ENCODE measurements at places on chromosomes 5 and 9.

- DNase-seq = no peak
Measured at GRCh38 chr9:114779352-114779845, 26.4 kb downstream of the TNFSF15 start.

DNA sequence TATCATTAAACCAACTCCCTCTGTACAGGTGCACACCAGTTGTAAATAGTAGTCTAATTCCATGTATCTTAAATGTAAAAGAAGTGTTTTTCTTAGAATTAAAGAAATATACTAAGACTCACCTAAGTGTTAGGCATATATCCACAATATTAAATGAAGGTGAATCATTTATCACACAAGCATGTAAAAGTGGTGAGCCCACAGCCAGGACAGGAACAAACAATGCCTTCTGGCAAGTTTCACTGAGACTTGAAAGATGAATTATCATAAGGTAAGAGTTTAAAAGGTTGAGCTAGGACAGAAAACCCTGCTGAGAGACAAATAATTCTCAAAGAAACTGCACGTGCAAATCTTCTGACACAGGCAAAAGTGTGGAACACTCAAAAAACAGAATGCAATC is 832.5 kb downstream of the TAF11L14 start:
- DNase-seq = no peak

- no peak for DNase-seq
Measured at GRCh38 chr9:83681490-83681889, 26.3 kb downstream of the UBQLN1 start.

DNA sequence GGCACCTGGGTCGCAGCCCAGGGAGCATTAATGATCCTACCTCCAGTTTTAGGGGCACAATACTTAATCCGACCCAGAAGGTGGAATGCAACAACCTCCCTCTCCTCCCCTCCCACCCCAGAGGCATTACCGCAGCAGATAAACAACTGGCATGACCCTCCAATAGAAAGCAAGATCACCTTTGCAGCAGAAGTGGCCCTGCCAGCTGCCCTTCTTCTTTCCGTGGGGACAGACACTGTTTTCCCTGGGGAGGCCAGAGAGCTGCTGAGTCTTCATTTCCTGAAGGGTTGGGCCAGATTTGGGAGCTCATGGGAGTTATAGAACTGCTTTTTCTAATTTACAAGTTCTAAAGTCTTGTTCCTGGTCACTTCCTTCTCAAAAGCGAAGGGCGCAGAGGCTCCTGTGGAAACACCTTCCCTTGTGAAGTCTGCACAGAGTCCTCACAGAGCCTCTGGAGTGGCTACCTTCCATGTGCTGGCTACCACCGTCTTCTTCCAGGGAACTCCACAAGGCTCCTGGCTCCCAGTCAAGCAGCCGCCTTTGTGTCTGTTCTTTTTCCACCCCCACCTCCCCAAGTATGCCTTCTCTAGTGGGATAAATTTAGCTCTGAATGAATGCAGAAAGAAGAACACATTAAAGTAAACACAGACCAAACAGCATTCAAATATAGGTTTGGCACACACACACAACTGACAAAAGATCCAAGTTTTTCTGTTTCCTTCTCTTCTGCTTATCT is 8.0 kb upstream of the PALM2AKAP2 start:
- DNase-seq = no peak

DNA sequence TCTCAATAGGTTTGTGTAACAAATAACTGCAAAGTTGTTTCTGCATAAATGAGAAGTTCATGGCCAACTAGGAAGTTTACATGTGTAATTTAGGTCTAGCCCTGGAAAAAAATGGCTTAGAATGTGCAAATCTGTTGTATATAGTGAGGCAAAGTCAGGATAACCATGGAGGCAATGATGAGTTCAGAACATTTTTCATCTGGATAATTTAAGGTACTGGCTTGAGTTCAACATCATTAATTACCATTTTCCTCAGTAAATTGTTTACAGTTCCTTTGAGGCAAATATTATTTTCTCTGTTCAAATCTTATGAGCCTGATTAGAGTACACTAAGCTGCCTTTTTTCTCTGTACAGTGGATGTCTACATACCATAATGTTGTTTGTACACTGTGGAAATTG is 1259.0 kb upstream of the NUDT12 start:
- DNase-seq = no peak

- DNase-seq = peak; percentile 8
Measured at GRCh38 chr5:157100140-157100679, 8.6 kb downstream of the HAVCR2 start.

DNA sequence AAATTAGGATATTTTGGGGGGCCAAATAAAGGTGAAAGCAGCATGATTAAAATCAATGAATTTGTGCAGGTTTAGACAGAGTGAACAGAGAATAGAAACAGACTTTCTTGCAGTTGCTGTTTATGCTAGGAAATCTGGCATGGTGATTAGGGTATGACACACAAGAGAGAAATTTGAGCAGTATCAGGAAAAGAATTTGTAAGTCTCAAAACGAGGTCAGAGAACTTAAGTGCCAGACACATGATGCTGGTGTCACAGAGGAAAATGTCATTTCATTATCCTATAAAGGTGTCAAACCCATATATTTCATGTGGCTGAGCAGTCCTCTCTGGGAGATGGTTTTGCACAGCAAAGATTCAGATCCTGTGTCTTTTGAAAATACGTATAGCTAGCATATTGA is 15.7 kb downstream of the LVRN start:
- no peak for DNase-seq

DNA sequence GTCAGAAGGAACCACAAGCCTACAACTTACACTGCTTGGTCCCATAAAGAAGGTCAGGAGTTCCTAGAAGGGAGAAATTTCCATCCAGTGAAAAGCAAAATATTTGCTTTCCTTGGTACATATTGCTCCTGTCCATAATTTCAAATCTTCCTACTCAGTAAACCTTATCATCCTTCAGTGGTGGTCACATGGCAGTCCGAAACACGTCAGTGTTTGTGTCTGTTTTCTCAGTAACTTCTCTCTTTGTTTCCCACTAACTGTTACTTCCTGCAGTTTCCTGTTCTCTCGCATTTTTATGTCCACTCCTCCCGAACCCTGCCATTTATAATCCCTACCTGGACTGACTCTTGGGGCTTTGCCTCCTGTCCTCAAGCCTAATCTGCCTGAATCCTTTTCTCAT is 129.1 kb downstream of the FANCC start:
- peak; percentile 44 for DNase-seq

DNA sequence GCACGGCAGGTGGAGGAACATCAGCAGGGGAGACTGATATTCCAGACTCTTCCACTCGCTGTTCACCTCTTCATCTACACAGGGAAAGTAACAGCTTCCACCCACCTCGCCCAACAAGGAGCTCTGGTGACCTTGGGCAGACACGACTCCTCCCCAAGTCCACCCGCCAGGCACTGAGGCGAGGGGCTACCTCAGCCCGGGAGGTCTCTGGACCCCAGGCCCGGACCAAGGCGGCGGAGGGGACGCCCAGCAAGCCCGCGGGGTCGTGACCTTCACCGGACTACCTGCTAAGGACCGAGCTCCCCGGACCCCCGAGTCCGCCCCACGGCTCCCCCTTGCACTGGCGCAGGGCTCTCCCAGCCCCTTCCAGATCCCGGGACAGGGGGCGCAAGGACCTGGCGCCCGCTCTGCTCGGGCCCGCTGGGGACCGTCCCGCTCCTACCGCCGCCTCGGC is 70.2 kb upstream of the LPCAT1 start:
- DNase-seq = peak; percentile 4

DNA sequence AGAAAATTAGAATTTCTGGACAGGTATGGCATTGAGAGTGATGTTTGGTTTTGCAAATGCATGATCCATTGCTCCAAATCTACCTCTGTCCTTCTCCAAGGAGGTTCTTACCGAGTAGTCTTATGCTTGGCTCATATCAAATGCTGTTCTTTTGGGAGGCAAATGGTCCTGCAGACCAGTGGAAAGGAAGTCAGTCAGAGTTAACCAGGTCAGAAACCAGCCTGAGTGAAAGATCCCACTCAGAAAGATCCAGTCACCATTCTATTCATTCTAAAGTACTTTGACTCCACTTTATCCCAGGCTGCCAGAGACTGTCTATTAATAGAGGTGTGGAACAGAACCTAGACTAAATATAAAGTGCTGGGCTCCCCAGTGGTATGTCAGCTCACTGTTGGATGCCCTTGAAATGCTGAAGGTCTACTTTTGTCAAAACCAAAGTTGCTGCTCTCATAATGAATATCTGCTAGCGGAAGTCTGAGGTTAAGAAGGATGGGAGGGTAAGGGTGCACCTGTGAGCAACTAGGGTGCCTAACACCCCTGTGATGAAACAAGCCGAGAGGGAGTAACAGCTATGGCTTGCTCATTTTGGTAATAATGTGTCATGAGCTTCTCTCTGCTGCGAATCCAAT is 302.2 kb downstream of the ZNF608 start:
- no peak for DNase-seq

GRCh38 chr5:157961896-157962590 is 103.1 kb upstream of the CLINT1 start:
- no peak for DNase-seq

DNA sequence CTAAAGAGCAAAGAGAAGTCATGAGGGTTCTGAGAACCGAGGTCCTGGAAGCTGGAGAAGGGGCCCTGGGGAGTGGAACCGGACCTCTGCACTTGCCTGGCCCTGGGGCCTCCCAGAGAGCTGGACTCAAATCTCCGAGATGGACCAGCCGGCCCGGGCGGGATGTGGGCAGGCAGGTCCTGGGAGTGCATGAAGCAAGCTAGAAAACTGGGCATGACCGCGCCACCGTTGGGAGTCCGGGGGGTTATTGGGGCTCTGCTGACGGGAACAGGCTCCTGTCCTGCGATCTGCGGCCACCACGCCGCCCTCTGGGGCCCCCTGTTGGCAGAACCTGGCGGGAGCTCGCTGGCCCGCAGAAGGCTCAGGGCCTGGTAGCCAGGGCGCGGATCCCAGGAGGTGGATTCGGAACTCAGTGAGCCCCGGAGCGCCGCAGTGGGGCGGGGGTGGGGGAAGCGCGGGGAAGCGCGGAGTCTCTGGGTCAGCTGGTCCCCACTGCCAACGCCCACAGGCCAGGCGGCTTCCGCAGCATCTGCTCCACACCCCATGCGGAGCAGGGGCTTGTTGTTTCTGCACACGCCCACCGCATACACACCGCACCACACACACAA is 150.6 kb downstream of the ERCC6L2 start:
- DNase-seq = peak; percentile 63

DNA sequence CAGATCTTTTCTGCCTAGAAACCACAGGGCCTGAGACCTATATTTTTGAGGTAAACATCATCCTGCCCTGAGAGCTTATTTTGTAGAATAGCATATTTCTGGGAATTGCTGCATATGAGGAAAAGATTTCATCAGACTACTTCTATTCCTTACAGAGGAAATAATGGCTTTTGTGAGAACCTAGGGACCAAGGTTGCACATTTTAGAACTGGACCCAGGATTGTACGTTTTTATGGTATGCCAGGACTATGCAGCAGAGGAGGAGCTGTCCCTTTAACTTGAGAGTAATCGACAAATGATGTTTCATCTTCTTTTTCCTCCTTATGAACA is 2.2 kb upstream of the ALDH1A1 start:
- no peak for DNase-seq

- no peak for DNase-seq
Measured at GRCh38 chr9:2745560-2746380, 28.5 kb downstream of the KCNV2 start.

GRCh38 chr5:139658501-139658927 is 10.4 kb downstream of the CXXC5 start:
- DNase-seq = no peak

DNA sequence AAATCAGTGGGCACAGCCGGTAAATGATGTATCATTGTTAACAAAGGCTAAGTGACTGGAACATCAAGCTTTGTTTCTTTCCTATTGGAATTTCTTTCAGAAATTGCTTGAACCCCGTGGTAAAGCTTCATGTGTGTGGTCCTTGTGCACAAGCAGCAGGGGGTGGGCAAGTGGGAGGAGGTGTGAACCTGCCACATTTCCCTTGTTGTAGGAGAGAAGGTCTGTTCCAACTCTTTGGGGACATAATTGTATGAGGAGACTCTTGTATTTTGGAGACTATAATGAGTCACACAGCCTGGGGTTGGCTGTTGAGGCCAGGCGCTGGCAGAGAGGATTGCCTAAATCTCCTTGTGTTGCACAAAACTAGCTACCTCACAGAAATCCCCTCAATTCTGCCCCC is 620.5 kb downstream of the IRX1 start:
- DNase-seq = no peak

DNA sequence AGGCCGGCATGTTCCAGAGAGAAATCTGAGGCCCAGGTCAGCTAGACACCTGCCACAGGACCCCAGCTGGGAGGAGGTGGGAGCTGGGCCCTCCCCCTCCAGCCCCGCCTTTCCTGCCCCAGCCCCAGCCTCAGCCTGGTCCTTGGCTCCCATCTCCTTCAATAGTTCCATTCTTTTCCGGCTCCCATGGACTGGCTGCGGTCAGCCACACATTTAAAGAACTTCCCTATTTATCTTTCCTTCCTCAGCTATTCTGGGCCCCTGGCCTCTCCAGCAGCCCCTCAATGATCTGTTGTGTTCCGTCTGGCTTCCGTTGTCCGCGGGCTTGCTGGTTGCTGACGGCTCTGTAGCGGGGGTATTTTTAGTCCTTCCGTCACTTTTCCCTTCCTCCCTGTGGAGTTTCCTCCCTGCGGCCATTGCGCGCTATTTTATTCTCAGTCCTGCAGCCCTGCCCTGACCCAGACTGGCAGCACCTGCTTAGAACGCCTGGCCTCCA is 73.8 kb downstream of the AMBP start:
- peak; percentile 31 for DNase-seq

GRCh38 chr5:36502608-36503007 is 103.8 kb upstream of the SLC1A3 start:
- DNase-seq = no peak

- no peak for DNase-seq
Measured at GRCh38 chr5:99763021-99763774, 772.0 kb upstream of the FAM174A start.

DNA sequence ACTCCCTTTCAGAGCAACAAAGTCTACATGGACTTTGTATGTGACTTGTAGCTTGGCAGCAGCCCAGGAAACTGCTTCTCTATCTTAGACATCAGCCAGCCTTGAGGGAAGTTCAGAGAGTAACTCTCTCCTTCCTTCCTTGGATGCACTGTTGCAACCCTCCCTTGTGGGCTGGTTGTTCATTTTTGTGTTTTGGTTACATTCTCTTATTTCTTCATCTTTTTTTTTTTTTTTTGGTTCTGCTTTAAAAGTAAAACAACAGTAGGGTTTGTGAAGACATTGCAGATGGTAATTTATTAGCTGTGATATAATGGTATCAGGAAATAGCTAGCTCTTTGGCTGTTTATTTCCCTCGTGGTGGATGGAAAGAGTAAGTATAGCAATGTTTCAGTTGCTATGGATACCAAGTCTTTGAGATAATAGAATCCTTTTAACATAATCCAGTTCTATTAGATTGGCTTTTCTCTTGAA is 97.9 kb upstream of the MAMDC2 start:
- peak; percentile 43 for DNase-seq

DNA sequence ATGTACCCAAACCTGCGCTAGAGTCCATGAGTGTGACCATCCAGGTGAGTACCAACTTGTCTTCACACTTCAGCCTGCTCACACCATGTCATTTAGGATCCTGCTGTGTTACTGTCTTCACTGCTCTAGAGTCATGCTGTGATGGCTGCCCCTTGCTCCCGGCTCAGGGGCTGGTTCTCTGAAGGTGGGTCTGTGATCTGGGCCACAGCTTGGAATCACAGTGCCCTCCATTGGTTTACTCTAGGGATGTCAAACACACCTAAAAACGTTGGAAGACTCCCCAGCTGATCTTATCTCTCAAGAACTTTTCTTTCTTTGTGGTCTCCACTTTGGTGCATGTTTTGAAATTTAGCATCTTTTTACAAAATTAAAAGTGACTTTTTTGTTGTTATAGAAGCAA is 53.8 kb downstream of the NFX1 start:
- no peak for DNase-seq
